Skin of body (tissue), 3 donors: ENCODE measurements at places on chromosomes 6 and 20. TPM values are rescaled to one million over a fixed set of nuclear protein-coding genes. Genes with fewer than 3 reads are reported as not detected.

GRCh38 chr6:111550953-111551352 lies 54.7 kb downstream of the TRAF3IP2 start:
- no peak for DNase-seq

The SLC32A1 gene
- not detected for total RNA-seq

The COL20A1 gene
- 2.0 TPM for total RNA-seq

- no peak for DNase-seq
These were observed 57.9 kb downstream of the MAFB start for GRCh38 chr20:40631119-40631631.

DNA sequence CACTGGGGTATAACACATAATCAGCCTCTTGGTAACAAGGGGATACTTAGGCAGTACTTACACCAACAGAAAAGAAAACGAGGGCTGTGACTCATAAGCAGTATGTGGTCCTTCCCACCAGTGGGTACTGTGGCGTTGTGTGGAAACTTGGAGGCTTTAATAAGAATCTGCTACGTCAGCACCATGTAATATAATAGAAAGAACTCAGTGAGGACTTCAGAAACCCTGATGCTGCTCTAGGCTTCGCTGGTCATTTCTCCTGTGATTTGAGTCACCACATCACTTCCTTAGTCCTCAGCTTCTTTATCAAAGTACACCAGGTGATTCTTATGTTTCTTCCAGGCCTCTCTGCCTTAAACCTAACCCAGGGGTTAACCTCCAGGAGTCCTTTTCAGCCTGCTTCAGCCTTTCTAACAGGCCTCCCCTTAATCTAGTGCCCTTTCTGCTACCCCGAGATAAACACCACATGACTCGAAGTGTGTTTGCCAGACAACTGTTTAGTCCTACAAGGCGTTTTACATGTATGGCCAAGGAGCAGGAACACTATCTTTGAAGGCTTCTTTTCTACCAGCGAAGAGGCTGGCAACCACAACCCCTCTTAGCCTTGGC lies 68.5 kb downstream of the FYN start:
- DNase-seq, result no peak

The WTAP gene
- total RNA-seq, result 91.9 TPM

The OXT gene
- not detected for total RNA-seq

GRCh38 chr6:47034926-47035325 lies 7.2 kb downstream of the ADGRF1 start:
- peak; percentile 40 for DNase-seq

The SLC35F1 gene
- 3.1 TPM for total RNA-seq
